ENCODE measurements at places on chromosomes 2 and 18.

DNA sequence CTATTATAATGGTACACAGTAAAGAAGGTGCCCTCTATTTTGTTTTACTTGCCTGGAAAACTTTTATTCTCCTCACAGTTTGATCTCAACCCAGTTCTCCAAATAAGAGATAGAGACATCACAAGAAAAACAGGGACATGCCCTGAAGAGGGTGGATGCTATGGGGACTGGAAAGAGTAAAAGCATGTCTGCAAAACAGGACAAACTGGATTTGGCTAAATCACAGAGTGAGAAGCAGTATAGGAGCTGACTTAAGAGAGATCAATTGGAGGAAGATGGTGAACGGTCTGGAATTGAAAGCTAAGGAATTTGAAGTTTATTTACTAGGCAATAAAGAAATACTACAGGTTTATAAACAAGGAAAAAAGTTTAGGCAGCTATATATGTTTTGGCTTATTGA lies 33.0 kb downstream of the SP140L start:
- DNase-seq: no peak

- no peak for DNase-seq
Observed at GRCh38 chr2:47815764-47816163, 32.8 kb downstream of the MSH6 start.

DNA sequence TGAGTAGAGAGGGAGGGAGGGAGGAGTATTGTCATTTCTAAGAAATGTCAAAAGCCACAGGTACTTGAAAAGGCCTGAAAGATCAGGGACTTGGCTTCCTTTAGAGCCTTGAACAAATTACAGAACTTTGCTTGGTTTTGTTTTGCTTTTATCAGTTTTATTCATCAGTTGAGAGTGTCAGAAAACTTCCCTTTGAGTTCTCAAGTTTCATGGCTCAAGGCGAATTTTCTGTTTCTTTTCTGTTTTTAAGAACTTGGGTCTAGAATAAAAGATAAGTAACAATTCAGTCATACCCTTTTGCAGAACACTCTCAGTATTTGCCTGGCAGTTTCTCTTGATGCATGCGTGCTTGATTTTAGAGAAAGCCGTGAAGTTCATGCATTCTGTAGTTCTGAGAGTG lies 531.9 kb downstream of the PARD3B start:
- peak; percentile 74 for DNase-seq

GRCh38 chr2:223589901-223590300 lies 12.3 kb downstream of the SCG2 start:
- DNase-seq: no peak

DNA sequence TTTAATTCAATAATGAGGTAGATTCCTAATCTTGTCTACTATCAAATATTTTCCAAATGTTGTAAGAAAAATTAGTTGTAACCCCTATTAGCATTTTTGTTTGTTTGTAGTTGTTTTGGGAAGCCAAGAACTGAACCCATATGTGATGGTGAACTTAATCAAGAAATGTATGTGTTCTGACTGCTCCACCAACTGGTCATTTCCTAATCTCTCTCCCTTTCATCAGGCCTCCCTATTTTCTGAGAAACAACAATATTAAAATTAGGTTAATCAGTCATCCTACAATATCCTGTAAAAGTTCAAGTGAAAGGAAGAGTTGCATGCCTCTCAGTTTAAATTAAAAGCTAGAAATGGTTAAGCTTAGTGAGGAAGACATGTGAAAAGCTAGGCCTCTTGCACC lies 504.0 kb downstream of the EPHA4 start:
- DNase-seq: no peak

DNA sequence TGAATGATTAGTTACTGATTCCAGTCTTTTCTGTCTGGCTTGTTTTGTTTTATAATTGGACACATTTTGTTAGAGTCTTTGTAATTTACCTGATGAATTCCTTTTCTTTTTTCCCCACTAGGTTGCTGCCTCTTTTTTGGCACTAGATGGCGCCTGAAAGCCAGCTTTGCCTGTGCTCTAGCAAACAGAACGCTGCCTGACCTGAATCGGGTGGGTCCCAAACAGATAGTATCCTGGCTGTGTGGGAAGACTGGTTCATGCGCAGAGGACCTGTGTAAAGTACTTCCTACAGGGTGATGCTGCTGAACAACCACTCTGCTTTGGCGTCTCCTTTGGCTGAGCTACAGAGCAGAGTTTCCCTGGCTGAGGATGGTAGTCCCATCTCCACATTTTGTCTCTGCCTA lies 288.2 kb downstream of the IKZF2 start:
- no peak for DNase-seq

- DNase-seq: no peak
Observed at GRCh38 chr2:226760412-226761194, 39.0 kb downstream of the IRS1 start.

DNA sequence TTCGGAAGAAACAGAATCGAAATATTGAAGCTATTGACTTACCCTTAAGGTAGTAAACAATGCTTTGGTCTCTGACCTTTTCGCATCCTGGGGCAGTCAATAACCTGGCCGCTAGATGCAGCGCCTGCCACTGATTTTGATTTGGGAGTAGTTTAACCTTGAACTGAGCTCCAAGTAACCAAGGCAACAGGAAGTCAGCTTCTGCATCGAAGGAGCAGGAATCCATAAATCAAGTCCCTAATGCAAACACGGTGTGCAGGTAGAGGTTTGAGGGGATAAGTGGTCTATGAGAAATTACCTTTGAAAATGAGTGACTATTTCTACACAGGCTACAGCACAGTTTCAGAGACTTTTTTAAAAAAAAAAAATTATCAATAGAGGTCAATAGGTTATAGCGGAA lies 353.5 kb downstream of the SETBP1 start:
- no peak for DNase-seq

- DNase-seq: no peak
Observed at GRCh38 chr2:173008786-173009185, 66.9 kb upstream of the MAP3K20 start.

- DNase-seq: no peak
Observed at GRCh38 chr18:8721716-8722115, 16.4 kb downstream of the MTCL1 start.

DNA sequence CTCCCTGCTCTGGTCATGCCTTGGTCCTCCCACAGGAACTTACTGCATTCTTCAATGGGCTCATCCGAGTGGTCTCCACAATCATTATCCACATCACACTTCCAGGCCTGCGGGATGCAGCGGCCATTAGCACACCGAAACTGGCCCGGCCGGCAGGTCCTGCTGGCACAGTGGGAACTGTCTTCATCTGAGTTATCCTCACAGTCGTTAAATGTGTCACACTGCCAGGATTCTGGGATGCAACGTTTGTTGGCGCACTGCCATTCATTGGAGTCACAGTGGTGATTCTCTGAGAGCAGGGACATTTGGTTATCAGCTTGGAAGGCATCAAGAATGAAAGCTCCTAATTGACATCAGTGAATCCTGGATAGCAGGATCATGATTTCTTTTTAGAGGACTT lies 104.5 kb downstream of the DHRS9 start:
- no peak for DNase-seq

- DNase-seq: no peak
Observed at GRCh38 chr2:240717681-240718581, 26.3 kb downstream of the AQP12A start.

DNA sequence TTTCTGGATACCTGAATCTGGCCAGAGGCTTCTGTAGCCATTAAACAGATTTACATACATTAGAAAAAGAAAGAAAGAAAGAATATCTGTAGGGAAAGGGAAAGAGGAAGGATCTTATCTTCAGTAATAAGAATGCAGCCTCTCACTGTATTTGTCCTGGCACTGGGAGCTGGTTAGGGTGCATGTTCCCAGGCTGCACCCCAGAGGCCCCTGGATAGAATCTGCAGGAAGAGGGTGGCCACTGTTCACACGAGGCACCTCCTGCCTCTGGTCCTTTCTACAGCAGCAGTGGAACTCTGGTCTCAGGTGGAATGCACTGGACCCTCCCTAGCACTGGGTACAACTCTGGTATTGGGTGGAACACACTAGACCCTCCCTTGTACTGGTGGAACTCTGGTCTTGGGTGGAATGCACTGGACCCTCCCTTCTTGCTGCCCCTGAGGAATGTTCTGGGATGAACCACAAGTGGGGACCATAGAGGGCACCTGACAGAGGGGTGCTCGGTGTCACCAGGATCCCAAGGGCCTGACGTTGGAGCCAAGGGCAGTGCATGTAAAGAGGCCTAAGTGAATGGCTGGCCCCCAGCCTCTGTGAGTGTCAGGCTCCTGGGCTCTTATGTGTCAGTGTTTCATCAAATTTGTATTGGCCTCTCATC lies 27.4 kb upstream of the PXDN start:
- no peak for DNase-seq

DNA sequence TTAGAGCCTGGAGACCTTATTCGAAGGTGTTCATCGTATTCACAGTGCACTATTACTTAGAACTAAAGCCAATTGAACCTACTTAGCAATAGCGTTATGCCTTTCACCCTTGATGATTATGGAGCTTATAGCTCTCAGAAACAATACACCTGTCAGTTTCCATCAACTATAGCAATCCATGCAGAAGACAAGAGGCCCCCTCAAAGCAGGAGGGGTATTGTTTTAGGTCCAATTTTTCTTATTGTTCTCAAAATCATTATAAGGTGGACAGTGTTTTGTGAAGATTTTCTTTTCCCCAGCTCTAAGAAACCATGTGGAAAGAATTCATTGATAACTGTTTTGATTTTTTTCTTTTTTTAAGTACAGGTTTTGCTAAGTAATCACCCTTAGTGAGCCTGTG lies 135.5 kb downstream of the MEIS1 start:
- DNase-seq: no peak

GRCh38 chr2:161327582-161327981 lies 19.4 kb downstream of the PSMD14 start:
- DNase-seq: no peak

- DNase-seq: no peak
Observed at GRCh38 chr2:15982285-15983044, 42.1 kb downstream of the MYCN start.

- DNase-seq: no peak
Observed at GRCh38 chr2:151765760-151766410, 31.6 kb upstream of the NEB start.

GRCh38 chr18:68623342-68623741 lies 91.6 kb downstream of the TMX3 start:
- no peak for DNase-seq

GRCh38 chr2:10897956-10898355 lies 13.8 kb upstream of the KCNF1 start:
- no peak for DNase-seq

DNA sequence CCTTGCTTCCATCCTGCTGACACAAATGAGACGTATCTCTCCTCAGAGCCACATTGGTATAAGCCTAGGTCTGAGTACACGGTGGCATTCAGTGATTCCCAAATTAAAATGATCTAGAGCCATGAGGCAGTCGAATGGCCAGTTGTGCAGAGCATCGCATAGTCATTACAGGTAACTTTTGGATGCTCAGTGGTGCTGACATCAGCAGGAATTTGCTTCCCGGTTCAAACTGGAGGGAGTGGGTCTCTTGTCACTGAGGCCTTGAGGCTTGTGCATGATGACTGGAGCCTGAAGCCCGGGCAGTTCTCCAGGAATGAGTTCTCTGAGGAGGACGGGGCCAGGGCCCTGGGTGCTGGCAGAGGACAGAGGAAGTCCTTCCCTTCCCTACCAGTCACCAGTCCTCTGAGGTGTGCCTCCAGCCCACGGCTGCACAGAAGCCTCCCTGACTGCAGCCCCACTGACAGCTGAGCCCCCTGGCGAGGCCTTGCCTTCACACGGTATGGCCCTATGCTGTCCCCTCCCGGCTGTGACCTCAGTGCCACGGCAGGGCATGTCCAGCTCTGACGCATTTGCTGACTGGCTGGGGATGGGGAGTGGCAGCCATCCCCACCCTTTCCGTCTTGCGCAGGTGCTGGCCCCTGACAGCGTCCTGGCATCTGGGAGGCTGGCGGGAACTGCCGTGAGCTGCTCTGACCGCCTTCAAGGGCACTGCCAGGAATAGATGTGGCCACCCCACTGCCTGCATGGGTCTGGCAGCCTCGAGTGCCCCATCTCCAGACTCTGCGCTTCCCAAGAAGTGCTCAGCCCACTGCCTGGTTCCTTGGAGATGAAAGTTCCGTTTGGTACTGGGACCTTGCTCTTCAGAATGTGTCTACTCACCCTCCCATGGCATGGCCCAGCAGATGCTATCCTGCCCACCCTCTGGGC lies 117.4 kb downstream of the CELF4 start:
- DNase-seq: no peak

DNA sequence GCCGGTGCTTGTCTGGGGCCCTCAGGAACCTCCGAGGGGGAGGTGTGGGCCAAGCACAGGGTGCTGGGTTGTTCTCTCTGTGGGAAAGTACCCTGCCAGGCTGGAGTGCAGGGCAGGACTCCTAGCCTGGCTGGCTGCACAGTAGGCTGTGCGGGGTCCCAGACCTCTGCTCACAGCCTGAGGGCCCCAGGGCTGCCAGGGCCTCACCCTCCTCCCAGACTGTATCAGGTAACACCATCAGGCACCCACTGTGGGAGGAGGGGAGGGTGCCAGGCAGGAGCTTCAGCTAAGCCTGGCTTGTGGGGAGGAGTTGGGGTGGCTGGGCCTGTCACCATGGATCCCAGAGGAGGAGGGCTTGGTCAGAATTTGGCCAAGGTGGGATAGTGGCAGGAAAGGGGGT lies 211.9 kb upstream of the SMAD2 start:
- DNase-seq: no peak

DNA sequence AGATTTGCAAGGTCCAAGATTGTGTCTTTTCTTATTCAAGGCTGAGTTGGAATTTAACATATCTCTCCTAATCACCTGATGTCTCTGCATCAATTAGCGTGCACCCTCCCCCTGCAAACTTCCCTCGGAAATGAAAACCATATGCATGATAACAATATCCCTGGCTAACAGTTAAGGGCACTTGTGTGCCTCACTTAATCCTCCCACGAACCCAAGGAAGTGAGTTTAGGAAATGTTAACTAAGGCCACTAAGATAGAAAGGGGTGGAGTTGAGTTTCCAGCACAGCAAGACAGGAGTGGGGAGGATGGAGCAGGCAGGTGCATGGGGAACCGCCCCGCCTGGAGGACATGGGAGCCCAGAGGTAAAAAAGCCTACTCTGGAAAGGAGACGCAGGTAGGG lies 52.4 kb upstream of the PTMA start:
- DNase-seq: no peak

- DNase-seq: no peak
Observed at GRCh38 chr2:240400371-240401161, 34.9 kb upstream of the GPC1 start.

Measured in stimulated activated naive CD4-positive, alpha-beta T cell (primary cell).